Activated T-helper 1 cell treated with Interleukin-2 at 50 U/mL for 16 hours (primary cell): ENCODE measurements at places on chromosomes 2 and 18.

- no peak for DNase-seq
Measured at GRCh38 chr2:2302359-2302758, 28.7 kb downstream of the MYT1L start.

- no peak for DNase-seq
Measured at GRCh38 chr2:198213253-198213652, 408.9 kb downstream of the PLCL1 start.

- DNase-seq: no peak
Measured at GRCh38 chr2:237675316-237675715, 47.9 kb downstream of the LRRFIP1 start.

DNA sequence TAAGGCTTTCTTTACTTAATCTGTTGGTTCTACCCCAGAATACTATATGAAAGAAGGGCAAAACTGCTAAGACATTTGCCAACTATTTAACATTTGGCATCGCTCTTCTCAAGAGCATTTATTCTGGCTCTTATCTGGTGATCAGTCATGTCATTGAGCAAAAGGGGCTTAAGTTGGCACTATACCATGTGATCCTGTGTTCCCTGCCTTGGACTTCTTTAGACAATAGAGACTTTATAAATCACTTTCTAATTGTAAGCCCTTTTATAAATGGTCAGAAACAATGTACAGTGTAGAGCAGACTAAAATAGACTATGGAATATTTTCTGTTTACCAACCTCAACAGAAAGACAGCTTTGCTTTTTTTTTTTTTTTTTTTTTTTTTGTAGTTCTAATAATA is 52.1 kb downstream of the GTF3C3 start:
- DNase-seq: no peak

- no peak for DNase-seq
Measured at GRCh38 chr2:128612628-128613027, 294.0 kb upstream of the HS6ST1 start.

DNA sequence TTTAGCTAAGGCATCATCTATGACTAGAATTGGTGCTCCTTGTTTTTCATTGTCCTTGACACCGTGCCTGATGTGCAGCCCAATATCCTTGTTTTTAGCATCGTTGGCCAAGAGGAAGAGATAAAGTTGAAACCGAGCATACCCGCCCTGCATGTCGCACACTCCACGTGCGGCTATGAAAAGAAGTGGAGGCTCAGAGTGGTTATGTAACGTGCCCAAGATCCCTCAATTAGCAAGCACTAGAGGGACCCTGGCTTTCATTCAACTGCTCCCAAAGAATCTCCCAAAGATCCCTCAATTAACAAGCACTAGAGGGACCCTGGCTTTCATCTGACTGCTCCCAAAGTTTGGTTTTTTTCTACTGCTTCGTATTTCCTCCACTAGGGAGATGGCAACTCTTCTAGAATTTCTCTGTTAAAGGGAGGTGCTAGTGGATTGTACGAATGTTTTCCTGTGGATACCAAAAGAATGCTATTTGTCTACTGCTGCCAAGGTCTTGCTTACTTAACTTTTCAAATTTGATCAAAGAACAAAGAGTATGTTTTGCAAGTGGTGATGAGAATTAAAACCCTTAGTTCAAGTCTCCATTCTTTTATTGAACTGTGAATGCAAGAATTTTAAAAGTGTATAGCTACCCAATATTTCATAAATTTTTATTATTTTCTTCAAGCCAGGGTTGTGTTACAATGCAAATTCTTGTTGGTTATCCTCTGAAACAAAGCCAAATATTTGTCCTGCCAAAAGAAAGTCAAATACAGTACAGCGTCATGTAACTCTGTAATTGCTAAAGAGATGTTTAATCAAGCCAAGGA is 92.1 kb downstream of the AOX1 start:
- DNase-seq: no peak

- DNase-seq: no peak
Measured at GRCh38 chr18:8301427-8302172, 307.6 kb upstream of the RAB12 start.

DNA sequence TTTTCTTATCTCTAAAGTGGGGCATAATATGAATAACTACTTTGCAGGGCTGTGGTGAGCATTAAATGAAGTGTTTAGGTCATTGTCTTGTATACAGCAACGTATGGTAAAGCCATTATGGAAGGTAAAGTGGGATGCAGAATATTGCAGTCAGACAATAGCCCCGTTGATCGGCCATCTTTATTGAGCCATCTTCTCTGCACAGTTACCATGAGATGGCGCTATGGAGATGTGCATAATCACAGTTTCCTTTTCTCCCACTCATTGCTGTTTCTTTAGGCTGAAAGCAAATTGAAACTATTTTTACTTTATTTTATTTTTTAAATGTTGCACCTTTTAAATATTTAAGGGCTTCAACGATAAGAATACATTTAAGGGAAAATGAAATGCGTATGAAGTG is 108.9 kb downstream of the THSD7B start:
- DNase-seq: no peak

- DNase-seq: no peak
Measured at GRCh38 chr2:117979911-117980701, 33.8 kb downstream of the CCDC93 start.

- no peak for DNase-seq
Measured at GRCh38 chr2:63736354-63736753, 105.3 kb upstream of the UGP2 start.

- DNase-seq: no peak
Measured at GRCh38 chr2:148527488-148528340, 116.8 kb upstream of the EPC2 start.

DNA sequence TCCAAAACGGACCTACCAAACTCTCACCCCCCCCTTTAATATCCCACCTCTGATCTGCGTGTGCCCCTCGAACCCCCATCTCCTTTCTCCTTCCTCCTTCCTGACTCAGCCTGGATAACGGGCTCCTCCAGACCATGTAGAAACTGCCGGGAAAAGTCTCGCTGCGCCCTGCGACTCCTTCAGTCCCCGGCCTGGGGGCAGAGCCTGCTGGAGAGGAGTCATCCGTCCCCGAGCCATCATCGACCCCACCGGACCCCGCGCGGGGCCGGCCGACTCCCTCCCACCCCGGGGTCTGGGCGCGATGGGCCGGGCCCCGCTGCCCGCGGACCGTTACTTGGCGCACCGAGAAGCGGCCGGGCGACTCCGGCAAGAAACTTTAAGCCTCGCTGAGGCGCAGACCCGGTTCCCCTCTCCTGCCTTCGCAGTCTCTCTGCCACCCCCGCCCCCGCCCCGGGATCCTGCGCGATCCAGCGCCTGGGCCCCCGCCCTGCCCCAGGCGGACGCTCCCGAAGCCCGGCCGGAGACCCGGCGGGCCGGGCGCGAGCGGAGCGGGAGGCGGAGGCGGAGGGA is 3.4 kb downstream of the ZEB2 start:
- DNase-seq: no peak
